ENCODE measurements at places on chromosomes 16 and 17.

GRCh38 chr17:13540546-13540945, 61.2 kb downstream of the HS3ST3A1 start:
- peak; percentile 53 for DNase-seq

DNA sequence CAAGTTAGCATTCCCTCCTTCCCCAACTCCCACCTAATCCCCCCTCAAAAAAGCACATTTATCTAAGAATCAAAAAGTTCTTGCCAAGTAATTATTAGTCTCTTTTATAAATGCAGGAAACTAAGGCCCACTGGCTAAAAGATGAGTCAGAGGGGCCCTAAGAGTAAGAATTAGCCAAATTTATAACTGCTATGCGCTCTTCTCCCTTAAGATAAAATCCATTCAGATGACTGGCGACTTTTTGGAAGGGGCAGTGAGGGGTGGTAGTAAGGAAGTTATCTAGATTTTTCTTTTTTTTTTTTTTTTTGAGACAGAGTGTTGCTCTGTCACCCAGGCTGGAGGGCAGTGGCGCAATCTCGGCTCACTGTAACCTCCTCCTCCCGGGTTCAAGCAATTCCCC, 17.1 kb downstream of the ZNF652 start:
- no peak for DNase-seq

GRCh38 chr17:2563061-2563460, 30.4 kb upstream of the PAFAH1B1 start:
- DNase-seq: no peak

DNA sequence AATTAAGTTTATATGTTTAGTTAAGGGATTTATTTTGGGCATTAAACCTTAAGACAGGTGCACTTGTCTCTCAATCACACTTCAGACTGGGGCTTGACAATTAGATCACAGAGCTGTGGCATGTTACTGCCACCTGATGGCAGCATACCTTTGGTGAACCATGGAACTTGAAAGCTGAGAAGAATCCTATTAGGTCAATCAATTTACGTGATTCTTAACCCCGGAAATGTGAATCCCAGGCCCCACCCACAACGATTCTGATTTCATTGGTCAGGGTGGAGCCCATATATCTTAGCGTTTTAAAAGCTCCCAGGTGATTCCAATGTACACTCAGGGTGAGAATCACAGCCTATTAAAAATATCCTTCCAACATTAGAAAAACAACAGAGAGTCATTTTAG, 91.0 kb downstream of the GSG1L start:
- peak; percentile 57 for DNase-seq

- peak; percentile 27 for DNase-seq
Measured at GRCh38 chr17:19726631-19727376, 10.4 kb upstream of the SLC47A2 start.

- DNase-seq: no peak
Measured at GRCh38 chr17:62110923-62111484, 45.9 kb upstream of the MED13 start.

DNA sequence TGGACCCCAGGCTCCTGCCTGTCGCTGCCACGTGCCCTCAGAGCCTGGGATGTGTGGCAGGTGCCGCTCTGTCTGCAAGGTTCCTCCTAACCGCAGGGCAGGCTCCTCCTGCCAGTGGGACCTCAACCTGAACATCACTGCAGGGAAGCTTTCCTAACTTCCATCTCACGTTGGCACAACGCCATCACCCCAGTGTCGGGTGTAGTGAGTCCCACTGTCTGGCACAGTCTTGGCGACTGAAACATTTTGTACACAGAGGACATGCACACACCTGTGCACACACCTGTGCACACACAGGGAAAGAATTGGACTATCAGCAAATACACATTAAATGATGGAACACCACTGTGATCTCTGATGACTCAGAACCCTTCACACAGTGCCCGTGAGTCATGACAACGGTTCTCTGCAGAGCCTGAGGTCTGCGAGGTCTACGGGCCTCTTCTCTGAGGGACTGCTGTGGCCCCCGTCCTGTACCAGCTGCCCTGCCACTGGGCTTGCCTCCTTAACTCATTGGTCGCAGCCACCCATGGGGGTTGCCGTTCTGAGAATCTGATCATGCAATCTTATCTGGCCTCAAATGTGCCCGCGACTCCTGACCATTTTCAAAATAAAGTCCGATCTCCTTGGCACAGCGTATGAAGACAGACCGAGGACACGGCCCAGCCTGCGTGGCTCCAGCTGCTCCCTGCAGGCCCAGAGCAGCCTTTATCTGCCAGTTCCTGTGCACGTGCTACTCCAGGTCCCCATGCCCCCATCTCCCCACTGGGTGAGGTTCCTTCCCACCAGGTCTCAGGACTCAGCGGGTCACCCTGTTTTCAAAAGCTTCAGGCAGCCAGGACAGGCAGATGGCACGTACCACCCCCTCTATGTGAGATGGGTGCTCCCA, 7.6 kb downstream of the CCDC57 start:
- peak; percentile 71 for DNase-seq

- peak; percentile 96 for DNase-seq
Measured at GRCh38 chr17:8056232-8056975, 17.5 kb downstream of the ALOX15B start.

GRCh38 chr16:72286936-72287620, 115.1 kb upstream of the PMFBP1 start:
- DNase-seq: no peak

GRCh38 chr16:66358231-66358630, 8.3 kb upstream of the CDH5 start:
- no peak for DNase-seq

DNA sequence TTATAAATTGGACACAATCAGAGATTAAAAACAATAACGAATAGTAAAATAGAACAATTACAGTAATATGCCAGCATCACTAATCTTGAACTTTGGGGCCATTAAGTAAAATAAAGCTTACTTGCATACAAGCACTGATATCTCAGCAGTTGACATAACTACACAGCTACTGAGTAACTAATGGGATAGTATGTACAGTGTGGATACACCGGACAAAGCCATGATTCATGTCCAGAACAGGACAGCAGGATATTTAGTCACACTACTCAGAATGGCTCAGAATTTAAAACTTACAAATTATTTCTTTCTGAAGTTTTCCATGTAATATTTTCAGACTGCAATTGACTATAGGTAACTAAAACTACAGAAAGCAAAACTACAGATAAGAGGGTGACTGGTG, 427.5 kb downstream of the CDH13 start:
- no peak for DNase-seq

GRCh38 chr17:8847891-8848290, 19.6 kb downstream of the PIK3R6 start:
- no peak for DNase-seq

DNA sequence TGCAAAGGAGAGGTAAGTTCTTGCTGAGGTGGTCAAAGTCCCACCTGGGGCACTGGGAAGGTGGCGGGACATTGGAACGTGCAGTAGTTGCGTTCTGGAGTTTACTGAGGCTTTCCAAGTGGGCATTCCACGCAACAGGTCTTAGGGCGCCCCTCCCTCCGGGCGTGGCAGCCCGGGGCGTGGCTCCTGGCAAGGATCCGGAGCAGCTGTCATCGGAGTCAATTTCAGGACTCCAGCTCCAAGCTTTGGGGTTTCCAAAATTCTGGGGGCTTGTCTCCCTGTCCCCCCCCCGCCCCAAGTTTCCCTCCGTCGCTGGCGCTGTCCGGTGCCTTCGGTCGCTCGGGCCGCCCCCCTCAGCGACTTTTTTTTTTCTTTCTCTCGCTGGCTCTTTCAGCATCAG, 43.1 kb upstream of the AMZ2 start:
- DNase-seq: no peak

DNA sequence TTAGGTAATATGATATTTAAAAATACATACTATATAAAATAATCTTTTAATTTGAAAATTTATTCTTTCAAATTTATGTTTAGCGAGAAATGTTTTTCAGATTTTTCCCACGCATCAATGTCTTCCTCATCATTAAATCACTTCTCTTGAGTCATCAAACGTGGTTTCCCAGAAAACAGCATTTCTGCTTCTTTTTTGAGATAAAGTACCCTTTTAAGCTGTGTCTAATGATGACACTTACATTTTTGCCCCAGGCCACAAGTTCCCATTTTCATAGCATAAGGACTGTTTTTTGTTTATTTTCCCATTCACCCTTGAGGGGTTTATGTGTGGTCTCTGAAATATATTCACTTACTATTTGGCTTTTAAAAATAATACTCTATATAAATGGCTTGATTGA, 139.0 kb upstream of the HS3ST3A1 start:
- no peak for DNase-seq

GRCh38 chr16:50316102-50316847, 49.9 kb downstream of the ADCY7 start:
- DNase-seq: peak; percentile 48

DNA sequence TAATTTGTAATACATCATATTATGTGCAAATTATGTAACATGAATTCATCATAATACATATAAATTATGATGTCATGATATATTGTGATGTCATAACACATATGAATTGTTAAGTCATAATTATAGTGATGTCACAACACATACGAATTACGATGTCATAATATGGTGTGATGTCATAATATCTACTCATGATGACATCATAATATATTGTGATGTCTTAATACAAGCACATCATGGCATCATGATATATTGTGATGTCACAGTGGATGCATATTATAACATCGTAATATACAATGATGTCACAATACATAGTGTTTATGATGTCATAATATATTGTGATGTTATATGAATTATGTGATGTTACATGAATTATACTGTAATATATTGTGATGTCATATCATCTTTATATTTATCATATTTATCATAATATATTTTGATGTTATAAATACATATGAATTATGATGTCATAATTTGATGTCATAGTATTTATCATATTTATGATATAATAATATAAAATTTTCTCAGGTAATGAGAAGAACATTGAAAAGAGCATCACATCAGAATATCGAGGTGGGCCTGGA, 1793.0 kb downstream of the TP53TG3F start:
- DNase-seq: no peak

DNA sequence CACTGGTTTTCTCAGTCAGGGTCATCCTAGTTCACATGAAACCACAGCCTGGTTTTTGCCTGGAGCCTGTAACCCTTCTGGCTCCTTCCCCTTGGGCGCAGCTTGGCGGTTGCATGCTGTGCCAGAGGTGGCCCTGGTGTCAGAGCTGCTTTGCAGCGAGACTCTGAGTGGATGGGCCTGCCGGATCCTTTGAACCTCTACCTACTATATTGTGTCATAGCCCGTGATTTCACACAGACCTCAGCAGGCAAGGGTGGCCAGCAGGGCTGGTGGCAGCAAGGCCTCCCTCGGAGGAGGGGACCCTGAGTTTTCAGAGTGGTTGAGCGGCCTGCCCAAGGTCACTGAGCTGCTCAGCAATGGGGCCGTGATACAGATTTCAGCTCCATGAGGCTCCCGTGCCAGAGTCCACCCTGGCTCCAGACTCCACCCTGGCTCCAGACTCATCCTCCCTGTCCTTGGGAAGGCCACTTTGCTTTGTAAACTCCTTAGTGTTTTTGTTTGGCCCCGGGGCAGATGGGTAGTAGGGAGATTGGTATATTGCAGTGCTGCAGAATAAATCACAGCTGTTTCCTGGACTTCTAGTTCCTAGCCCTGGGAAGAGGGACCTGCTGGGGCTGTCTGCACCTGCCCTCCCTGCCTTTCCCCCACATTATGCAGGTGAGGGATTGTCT, 9.7 kb downstream of the MPRIP start:
- DNase-seq: no peak

GRCh38 chr17:1422885-1423284, 22.9 kb upstream of the YWHAE start:
- peak; percentile 95 for DNase-seq

DNA sequence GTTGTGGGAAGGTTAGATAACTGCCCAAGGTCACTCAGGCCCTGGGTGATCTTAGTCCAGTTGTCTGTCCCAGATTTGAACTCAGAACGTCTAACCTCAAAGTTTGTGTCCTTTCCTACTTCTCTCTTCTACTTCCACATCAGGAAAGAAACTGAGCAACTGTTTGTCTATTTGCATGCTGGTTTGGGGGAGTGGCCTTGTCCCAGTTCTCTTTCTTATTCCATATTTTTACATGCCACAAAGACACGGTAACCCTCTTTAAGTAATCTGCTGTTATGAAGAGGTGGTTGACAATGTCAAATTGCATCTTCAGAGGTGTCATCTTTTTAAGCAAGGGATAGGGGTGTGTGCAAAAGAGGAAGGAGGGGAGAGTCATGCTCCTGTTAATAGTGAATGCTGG, 432.5 kb downstream of the HS3ST3B1 start:
- DNase-seq: no peak

GRCh38 chr16:62921904-62922303, 885.7 kb upstream of the CDH8 start:
- no peak for DNase-seq

DNA sequence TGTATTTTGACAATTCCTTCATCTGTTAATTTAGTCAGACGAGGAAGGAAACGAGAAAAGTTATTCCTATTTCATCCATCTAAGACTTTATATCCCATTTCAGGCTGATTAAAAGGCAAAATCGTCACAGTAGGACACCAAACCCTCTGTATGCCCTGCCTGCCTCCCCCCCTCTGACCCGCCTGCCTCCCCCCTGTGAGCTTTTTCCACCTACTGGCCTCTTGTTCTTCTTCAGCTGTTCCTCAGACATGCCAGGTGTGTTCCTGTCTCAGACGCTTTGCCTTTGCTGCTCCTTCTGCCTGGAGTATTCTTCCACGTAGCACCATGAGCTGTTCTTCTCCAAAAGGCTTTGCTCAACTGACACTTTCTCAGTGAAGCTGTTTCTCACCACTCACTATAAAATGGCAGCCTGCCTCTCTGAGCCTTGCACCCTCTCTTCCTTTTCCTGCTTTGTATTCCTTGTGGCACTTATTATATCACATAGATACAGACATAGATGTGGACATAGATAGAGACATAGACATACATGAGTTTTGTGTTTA, 723.4 kb downstream of the MAF start:
- DNase-seq: no peak

DNA sequence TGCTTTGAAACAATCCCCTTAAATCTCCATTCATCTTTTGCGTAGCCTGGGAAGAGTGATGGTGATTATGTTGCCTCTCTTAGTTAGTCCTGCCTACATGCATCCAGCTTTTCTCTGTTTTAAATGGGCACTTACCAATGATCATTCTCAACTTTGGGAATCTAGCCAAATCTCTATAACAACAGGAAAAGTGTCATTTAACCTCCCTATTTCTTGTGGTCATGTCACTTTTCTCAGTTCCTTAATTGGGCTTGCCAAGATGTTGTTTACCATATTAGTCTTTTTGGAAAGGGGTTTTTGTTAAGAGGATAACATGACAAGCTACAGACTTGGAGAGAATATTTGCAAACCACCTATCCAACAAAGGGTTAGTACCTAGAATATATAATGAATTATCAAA, 15.6 kb upstream of the CLEC10A start:
- DNase-seq: no peak

GRCh38 chr17:79843474-79843815, 4.2 kb upstream of the CBX4 start:
- DNase-seq: no peak

Measured in choroid plexus epithelial cell (primary cell).